Non-pigmented ciliary epithelial cell (primary cell): ENCODE measurements at places on chromosomes 11 and 22.
A peak's percentile ranks its signal among the peaks of the same experiment; 100 is the strongest.

GRCh38 chr11:110518809-110519514 lies 89.2 kb downstream of the FDX1 start:
- DNase-seq: no peak

DNA sequence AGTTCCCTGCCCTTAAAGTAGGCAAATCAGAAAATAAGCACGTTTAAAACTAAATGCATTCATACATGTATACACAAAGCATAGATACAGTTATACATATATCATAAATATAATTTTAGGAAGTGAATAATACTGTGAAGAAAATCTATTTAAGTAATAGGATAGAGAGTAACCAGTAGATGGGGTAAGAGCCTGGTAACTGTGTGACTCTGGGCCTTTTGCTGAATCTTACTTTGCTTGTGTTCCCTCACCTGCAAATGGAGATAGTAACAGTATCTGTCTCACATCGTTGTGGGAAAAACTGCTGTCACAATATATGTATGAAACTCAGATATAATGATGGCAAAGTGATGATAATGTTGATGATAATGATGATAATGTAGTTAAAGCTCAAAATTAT lies 29.9 kb downstream of the MS4A2 start:
- no peak for DNase-seq

DNA sequence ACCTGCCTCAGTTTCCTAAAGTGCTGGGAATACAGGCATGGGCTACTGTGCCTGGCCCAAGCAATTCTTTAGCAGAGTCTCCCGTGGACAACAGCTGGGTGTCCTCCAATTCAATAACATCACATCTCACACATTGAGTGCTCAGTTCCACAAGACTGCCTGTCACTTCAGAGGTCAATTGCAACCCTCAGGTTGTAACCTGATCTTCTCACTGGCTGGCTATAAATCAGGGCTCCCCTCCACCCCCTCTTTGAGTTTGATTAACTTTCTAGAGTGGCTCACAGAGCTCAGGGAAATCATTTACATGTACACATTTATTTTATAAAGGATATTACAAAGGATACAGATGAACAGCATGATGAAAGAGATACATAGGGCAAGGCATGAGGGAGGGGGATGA lies 68.1 kb downstream of the MCHR1 start:
- DNase-seq: no peak

- DNase-seq: no peak
Observed at GRCh38 chr22:44732017-44732561, 20.3 kb upstream of the ARHGAP8 start.

- DNase-seq: no peak
Observed at GRCh38 chr22:40426594-40427333, 56.4 kb downstream of the SGSM3 start.

DNA sequence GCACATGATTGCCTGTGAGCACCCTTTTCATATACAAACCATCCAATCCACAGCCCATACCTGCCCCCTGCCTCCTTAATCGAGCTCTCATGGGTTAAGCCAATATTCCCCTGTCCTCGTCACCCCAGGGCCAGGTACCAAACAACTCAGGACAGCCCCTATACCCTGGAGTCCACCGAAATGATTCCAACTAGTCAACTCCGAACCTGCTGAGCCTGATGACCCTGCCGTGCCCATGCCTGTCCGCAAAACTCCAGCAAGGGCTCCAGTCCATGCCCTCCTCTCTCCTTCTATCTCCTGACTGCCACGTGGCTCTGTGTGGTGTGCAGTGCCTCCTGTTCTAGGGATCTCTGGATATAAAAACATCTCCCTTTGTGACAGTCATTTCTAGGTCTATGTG lies 35.5 kb upstream of the SYT13 start:
- no peak for DNase-seq

DNA sequence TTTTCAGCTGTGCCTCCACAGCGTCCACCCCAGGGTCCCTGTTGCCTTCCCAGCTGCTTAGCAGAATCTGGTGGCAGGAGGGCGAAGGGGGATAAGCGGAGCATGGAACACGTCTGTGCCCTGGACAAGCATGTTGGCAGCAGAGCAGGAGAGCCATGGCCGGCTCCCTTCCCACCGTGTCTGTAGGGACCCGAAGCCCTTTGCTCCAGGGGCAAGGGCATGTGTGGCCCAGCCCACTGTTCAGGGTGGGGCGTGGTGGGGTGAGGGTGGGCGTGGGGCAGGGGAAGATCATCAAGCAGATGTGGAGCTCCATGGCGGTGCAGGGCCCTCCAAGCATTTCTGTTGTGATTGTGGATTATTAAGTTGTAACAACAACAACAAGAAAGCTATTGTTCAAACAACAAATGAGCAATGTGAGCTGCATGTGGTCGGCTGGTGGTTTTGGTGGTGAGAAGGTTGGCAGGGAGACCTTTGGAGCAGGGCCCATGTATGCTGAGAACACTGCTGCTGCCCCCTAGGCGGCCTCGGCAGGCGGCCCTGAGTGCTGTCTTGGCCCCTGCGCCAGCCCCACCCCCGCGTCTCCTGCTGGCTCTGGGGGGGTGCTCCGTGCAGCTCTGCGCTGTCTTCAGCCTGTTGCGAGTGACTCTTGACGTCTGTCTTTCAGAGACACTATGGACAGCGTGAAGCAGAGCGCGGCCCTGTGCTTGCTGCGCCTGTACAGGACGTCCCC lies 50.9 kb downstream of the AP2A2 start:
- DNase-seq: no peak

DNA sequence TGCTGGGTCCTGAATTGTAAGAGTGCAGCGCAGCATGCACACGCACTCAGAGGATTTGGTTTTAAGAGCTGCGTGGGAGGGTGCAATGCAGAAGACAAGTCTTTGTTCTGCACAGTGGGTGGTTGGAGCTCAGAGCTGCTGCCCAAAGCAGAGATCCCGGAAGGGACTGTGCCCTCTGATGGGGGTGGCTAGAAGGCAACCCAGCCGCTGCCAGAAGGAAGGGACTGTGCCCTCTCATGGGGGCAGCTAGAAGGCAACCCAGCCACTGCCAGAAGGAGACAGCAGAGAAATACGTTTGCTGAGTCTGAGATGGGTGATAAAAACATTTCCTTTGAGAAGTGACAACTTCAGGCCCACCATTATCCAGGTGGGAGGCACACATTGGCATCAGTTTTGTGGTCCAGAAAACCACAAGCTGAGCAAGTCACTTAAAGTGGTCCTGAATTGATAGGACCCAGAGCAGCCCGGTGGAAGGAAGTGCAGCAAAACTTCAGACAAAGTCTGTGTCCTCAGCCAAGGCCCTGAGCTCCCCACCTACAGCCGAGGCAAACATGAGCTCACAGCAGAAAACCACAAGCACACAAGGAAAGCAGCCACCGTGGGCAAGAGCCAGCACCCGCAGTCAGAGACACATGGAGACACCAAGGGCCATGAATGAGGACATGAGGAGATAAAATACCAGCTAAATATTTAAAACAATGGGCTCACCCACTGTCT lies 4.3 kb downstream of the KRTAP5-6 start:
- DNase-seq: no peak

- DNase-seq: no peak
Observed at GRCh38 chr11:71311176-71311925, 59.0 kb upstream of the SHANK2 start.

DNA sequence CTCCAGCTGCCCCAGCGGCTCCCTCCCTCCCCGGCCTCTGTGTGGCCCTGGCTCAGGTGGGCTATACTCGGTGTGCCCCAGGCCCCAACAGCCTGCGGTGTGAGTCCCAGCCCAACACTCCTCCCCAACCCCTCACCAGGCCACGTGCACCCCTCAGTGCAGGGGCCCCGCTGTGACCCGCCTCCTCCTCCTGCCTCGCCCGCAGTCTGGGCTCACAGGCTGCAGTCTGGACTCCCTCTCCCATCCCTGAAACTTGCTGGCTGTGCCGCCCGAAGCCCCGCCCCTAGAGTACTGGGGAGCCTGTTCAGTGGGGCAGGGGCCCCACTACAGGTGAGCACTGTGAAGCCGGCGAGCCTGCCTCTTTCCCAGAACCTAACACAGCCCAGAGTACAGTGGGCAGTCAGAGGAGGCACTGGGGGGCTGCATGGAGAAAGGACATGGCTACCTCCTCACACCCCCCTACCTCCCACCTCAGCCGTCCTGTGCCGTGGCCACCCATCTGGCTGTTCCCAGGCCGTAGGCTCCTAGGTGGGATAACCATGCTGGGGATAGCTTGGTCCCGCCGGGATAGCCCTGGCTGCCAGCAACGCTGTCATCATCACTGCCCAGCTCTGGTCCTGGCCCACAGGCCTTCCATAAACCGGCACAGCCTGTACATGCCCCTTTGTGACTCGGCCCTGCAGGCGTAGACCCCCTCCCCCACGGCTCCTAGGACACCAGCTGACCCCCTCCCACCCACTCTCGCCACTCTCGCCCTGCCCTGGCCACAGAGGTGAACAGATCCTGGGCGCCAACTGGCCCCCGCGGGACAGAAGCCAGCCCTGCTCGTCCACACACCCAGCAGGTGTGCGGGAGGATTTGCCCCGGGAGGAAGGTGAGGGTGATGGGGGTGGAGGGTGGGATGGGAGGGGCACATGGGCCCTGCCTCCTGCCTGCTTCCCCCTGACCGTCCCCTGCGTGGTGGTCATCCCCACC lies 29.7 kb downstream of the CELSR1 start:
- no peak for DNase-seq

GRCh38 chr11:88790182-88790581 lies 275.6 kb downstream of the GRM5 start:
- DNase-seq: no peak

DNA sequence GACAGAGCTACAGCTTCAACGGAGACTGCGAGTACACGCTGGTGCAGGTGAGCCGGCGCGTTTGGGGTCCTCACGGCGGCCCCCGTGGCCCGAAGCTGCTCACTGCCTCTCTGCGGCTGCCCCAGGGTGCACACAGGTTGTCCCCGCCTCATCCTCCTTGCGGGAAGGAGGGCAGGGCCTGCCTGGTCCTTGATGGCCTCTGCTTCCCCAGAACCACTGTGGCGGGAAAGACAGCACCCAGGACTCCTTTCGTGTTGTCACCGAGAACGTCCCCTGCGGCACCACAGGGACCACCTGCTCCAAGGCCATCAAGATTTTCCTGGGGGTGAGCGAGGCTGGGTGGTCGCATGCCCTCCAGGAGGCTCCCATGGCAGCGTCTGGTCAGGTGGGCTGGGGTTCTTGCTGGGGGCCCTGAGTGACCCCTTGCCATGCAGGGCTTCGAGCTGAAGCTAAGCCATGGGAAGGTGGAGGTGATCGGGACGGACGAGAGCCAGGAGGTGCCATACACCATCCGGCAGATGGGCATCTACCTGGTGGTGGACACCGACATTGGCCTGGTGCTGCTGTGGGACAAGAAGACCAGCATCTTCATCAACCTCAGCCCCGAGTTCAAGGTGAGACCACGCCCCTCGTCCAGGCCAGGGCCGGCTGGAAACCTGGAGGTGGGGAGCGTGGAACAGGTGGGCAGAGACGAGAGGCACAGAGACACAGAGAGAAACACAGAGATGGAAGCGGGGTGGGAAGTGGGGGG lies 19.4 kb downstream of the MUC5AC start:
- DNase-seq: no peak

GRCh38 chr11:131683131-131683530 lies 312.7 kb downstream of the NTM start:
- no peak for DNase-seq

GRCh38 chr22:20405931-20406685 lies 12.2 kb downstream of the ZNF74 start:
- DNase-seq: no peak

- no peak for DNase-seq
Observed at GRCh38 chr11:69039501-69039900, 9.2 kb upstream of the TPCN2 start.

DNA sequence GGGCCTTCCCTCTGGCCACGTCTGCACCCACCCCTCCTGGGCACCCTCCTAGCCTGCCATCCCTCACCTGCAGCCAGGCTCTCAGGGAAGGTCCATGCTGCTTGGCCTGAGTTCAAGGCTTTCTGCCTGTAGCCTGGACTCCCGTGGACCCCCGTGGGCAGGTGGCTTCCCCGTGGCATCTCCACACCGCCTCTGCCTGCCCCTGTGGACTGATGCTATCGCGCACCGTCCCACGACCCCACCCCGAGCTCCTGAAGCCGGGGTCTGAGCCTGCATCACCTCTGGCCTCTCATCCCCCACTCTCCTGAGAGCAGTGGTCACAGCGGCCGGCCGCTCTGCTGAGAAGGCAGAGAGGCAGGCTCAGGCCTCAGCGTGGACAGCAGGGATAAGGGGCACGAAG lies 4.5 kb downstream of the IFITM5 start:
- no peak for DNase-seq

- no peak for DNase-seq
Observed at GRCh38 chr11:130854483-130854882, 61.8 kb downstream of the SNX19 start.

GRCh38 chr11:73177778-73178539 lies 35.8 kb upstream of the FCHSD2 start:
- peak; percentile 28 for DNase-seq
